ENCODE measurements at places on chromosomes 5 and 9.

DNA sequence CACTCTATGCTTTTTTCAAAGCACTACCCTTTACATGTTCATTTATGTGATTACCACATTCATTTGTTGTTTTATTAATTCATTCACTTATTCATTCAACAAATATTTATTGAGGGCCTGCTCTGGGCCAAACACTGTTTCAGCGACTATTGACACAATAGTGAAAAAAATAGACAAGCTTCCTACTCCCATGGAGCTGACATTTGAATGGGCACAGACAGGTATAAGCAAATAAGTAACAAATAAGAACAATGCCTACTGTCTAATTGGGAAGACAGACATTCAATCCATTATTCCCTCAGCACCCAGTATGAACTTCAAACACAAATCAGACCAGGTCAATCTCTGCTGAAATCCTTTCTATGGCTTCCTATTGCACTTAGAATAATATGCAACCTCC, 156.9 kb upstream of the NR3C1 start:
- no peak for DNase-seq

- no peak for DNase-seq
Observed at GRCh38 chr9:95147452-95148207, 169.9 kb downstream of the FANCC start.

GRCh38 chr9:35340046-35340445, 149.9 kb upstream of the RUSC2 start:
- DNase-seq: no peak

GRCh38 chr5:172830275-172830799, 3.7 kb upstream of the ERGIC1 start:
- no peak for DNase-seq

DNA sequence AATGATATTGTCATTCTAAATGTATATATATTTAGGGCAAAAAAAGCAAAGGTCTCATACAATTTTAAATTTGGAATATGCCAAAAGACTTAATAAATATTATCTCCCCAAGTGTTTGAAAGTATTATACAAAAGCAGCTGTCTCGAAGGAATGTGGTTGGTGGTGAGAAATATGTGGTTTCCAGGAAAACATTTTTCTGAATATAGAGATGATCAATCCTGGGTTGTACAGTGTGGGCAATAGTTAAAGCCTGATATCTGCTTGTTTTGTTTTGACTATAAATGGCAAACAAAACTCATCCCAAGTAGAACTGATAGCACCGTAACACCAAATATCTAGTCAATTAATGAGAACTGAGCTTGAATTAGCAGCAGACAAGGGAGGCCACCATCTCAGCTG, 391.8 kb upstream of the CD180 start:
- DNase-seq: no peak

GRCh38 chr5:175321927-175322532, 122.0 kb downstream of the DRD1 start:
- peak; percentile 34 for DNase-seq

GRCh38 chr9:99013550-99013949, 69.8 kb downstream of the COL15A1 start:
- DNase-seq: no peak

DNA sequence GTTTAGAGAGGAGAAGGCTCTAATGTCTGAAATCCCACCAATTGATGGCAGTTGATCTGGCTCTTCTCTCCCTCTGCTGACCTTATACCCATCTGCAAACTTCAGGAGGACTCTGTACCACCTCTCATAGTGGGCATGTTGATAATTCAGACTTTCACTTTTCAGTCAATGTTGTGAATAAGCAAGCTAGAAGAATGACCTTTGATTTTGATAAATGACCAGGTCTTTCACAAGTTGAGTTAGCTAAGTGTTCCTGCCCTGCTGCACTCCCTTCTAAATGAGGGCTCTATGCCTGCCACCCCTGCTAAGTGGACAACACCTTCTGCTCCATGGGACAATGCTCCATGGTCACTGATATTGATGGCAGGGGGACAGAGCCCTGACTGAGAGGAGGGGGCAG, 74.7 kb downstream of the SPRY4 start:
- DNase-seq: no peak

DNA sequence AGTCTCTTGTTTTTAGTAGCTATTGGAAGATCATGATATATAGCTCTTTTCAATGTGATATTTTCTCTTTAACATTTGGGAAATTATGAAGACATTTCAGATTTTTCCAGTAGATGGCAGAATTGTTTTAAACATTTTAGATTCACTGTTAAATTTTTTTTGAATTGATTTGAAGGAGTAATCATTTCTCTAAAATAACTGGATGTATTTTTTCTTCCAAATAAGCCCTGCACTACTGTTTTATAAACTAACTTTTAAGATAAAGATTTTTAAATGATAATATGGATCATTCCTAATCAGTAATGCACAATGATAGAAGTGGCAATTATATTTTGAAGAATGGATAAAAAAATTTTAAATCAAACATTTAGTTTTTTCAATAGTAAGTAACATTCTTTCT, 14.2 kb downstream of the NDUFAF2 start:
- no peak for DNase-seq

GRCh38 chr9:79955300-79955699, 383.5 kb downstream of the TLE4 start:
- no peak for DNase-seq

DNA sequence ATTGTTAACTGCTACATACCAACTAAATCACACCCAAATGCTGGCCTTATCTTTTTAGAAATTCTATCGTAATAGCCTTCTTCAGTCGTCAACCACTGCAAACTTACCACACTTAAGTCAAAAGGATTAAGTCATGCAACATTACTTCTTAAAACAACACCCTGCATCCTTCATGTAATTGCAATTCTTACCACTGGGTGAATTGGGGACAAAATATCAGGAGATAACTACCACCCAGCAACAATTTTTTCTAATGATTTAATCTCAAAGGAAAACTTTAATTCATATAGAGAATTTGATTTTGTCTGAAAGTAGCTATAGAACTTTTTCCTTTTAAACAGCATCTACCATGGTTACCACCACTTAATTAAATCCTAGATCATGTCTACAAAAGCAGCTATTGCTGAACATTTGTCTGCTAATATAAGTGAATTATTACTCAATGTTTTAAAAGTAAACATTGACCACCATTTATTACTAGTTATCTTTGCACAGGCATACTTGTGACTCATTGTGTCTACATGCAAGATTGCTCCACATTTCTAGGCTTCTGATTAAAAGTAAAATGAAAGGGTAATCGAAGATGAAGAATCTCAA, 10.5 kb downstream of the MLLT3 start:
- no peak for DNase-seq

GRCh38 chr9:95458666-95459065, 58.1 kb downstream of the PTCH1 start:
- peak; percentile 51 for DNase-seq

DNA sequence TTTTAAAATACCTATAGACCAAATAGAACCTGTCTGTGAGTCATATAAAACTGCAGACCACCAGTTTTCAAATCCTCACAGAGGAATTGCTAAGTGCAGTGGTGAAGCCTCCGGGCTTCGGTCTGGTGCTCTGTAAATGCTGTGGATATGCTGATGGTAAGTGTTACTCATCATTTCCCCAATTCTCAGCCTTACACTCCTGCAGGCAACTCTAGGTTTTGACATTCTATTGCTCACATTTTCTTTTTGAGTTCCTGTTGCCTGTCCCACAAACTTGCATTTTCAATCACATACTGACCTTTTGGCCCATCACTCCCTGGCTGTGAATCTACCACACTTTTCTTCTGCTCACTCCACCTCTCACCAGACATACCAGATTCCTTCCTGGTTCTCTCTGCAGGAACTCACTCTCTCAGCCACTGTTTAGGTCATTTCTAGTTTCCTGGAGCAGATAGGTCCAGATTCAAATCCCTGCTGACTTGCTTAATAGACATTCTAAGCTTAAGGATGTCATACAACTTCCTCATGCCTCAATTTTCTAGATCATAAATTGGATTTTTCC, 192.9 kb downstream of the RAB3C start:
- no peak for DNase-seq

DNA sequence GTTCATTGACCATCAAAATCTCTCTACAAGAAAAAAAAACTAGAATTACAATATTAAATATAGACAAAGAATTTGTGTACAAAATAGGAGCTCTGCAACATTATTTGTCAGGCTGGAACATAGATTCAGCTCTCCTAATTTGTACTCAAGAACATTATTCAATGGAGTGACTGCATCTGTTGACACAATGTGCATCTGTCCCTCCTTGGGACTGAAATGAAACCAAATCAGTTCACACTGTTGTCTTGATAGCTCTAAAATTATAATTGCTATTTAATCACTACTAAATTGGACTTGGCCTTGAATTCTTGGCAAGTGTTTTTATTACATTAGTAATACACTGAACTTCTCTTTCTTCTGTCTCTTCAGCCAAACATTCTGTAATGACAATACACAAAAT, 47.7 kb downstream of the FTMT start:
- DNase-seq: no peak

- DNase-seq: no peak
Observed at GRCh38 chr5:10634562-10634961, 70.7 kb downstream of the ANKRD33B start.

DNA sequence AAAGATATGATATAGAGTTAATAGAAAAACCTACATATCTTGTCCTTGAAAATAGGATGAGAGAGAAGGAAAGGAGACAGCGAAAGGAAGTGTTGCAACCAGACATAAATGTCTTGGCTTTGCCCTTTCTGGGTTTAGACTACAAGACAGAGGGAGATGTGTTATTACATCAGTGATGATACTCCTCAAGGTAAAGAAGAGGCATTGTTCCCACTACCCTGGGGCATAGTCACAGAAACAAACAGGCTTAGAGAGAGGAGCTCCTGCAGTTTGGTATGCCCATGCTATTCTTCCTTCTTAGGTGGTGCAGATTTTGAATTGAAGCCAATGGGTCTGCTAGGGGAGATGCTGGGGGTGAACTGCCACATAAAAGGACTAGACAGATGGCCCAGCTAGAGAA, 166.8 kb upstream of the RFX3 start:
- DNase-seq: no peak

DNA sequence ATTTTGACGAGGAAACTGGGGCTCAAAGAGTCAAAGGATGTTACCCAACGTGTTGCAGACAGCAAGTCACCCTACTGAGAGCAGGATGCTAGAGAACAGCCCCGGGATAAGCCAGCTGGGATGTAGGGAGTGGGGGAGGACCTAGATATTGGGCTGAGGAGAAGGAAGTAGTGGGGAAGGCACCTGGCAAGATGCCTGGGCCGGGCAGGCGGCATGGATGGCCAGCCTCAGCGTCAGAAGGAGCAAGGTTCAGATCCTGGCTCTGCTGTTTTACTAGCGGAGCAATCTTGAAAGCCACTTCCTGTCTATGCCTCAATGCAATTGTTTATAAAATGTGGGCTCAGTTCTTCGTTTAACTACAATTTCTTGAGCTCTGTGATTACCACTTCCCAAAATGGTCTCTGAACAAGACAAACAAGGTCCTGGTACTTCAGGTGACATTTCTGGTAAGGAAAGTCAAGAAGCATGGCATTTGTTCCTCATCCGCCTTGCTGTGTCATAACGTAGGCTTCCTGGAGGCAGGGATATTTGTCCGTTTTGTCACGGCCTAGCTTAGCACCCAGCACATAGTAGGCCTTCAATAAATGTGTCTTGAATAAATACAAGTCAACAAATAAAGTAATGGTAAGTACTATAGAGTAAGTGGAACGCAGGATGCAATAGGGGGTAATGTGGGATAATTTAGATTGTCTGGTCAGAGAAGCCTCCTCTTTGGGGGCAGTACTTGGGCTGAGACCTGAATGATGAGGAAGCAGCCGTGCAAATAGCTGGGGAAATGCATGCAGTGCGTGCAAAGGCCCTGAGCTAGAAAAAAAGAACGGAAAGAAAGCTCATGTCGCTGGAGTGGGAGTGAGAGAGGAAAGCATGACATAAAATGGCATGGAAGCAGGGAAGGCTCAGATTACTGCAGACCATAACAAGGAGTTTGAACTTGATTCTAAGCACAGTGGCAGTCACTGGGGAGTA, 70.5 kb downstream of the SMIM23 start:
- no peak for DNase-seq

- DNase-seq: no peak
Observed at GRCh38 chr5:57036761-57037160, 84.8 kb upstream of the MIER3 start.

DNA sequence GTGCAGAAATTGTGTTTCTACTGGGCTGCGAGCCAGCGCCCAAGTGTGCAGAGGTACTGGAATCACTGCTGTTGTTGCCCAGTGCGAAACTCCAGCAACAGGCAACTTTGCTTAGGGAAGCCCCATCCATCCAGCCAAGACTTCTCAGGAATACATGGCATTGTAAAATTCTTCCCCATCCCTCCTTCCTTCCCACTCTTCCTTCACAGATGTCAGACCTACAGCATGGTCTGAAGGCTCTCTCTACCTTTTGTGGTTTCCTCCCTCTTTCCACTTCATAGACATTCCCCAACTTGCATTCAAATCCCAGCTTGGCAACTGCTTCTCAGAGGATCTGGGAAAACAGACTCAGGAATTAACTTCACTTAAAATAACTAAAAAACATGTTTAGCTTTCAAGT, 30.4 kb downstream of the ARL15 start:
- DNase-seq: no peak

DNA sequence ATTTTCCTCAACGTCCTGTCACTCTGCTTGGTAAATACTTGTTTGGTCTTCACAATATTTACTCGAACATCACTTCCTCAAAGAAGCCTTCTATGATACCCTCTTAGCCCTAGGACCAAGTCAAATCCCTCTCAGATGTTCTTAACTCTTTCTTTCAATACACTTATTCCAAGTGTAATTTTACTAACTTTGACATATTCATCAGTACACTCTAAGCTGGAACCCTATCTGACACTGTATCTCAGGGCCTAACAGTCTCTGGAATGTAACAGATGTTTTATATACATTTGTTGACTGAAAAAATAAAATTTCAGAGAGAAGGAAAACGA, 19.6 kb downstream of the SIL1 start:
- no peak for DNase-seq

- no peak for DNase-seq
Observed at GRCh38 chr5:56168066-56168478, 65.1 kb downstream of the ANKRD55 start.

- no peak for DNase-seq
Observed at GRCh38 chr9:119677811-119678505, 308.7 kb upstream of the BRINP1 start.

DNA sequence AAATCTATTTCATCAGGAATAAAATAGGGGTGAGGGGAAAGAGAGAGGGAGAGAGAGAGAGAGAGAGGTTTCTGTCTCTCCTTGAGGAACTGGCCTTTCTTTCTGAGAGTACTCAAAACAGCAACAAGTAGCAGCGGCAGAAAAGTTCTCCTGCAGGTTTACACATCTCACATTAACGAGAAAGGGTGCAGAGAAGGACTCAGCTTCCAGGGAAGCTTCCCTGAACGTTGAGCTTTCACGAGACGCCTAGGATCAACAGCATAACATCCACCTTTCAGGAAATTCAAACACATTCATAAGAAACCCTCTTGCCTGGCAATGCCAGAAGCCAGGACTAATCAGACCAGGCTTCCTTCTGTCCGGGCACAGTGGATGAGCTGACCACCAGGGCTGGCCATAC, 162.9 kb downstream of the ZDHHC21 start:
- DNase-seq: no peak
